ENCODE measurements at places on chromosomes 1 and 21. TPM values are rescaled to one million over a fixed set of nuclear protein-coding genes. Genes with fewer than 3 reads are reported as not detected.

JAM2 gene
- 0.27 TPM for total RNA-seq

GRCh38 chr1:22114083-22115012 is 28.5 kb downstream of the WNT4 start:
- no peak for DNase-seq
- H3K36me3 ChIP-seq, result peaks cover under 1% of the 10 kb centered on the region
- no peak overlapping the region for H3K4me3 ChIP-seq
- peak overlapping the region; percentile 44 for H3K27ac ChIP-seq
- peaks cover 21% of the 10 kb centered on the region for H3K4me1 ChIP-seq

OR14K1 gene
- total RNA-seq, result not detected

CSF3R gene
- total RNA-seq, result 0.25 TPM

GRCh38 chr21:36059823-36060158 is 535 bp downstream of the SETD4 start:
- no peaks in the 10 kb centered on the region for H3K27me3 ChIP-seq
- peak overlapping the region; percentile 90 for H3K27ac ChIP-seq
- H3K4me3 ChIP-seq, result peak overlapping the region; percentile 82
- H3K36me3 ChIP-seq, result peaks cover 22% of the 10 kb centered on the region
- peak; percentile 18 for DNase-seq

DNA sequence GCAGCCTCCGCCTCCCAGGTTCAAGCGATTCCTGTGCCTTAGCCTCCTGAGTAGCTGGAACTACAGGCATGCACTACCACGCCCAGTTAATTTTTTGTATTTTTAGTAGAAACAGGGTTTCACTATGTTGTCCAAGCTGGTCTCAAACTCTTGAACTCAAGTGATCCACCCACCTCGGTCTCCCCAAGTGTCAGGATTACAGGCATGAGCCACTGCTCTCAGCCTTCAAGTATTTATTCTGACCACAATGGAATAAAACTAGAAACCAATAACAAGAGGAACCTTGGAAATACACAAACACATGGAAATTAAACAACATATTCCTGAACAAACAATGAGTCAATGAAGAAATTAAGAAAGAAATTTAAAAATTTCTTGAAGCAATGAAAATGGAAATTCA is 32.7 kb upstream of the DR1 start:
- H3K36me3 ChIP-seq, result peaks cover 2% of the 10 kb centered on the region
- DNase-seq, result no peak
- H3K4me3 ChIP-seq, result no peak overlapping the region
- no peaks in the 10 kb centered on the region for H3K27me3 ChIP-seq
- no peaks in the 10 kb centered on the region for H3K4me1 ChIP-seq

GRCh38 chr1:182993746-182994145 is 29.5 kb upstream of the LAMC1 start:
- H3K4me1 ChIP-seq, result no peaks in the 10 kb centered on the region
- H3K4me3 ChIP-seq, result no peak overlapping the region
- H3K27me3 ChIP-seq, result peaks cover 30% of the 10 kb centered on the region
- DNase-seq, result no peak
- H3K36me3 ChIP-seq, result no peaks in the 10 kb centered on the region
- H3K27ac ChIP-seq, result no peak overlapping the region

VSIG8 gene
- total RNA-seq, result not detected

- H3K4me3 ChIP-seq, result no peak overlapping the region
- peak; percentile 48 for DNase-seq
- H3K27ac ChIP-seq, result no peak overlapping the region
- no peaks in the 10 kb centered on the region for H3K36me3 ChIP-seq
- H3K4me1 ChIP-seq, result peaks cover 4% of the 10 kb centered on the region
These were observed 3.7 kb downstream of the TCHH start for GRCh38 chr1:152111515-152111968.

GRCh38 chr1:171715813-171716251 is 26.0 kb downstream of the VAMP4 start:
- no peaks in the 10 kb centered on the region for H3K27me3 ChIP-seq
- H3K4me3 ChIP-seq, result no peak overlapping the region
- H3K4me1 ChIP-seq, result peaks cover 4% of the 10 kb centered on the region
- peaks cover 3% of the 10 kb centered on the region for H3K36me3 ChIP-seq
- no peak overlapping the region for H3K27ac ChIP-seq

GRCh38 chr1:59948990-59949389 is 22.4 kb upstream of the CYP2J2 start:
- no peaks in the 10 kb centered on the region for H3K36me3 ChIP-seq

Data from activated naive CD4-positive, alpha-beta T cell treated with anti-CD3 and anti-CD28 coated beads for 36 hours (primary cell).